ENCODE measurements at places on chromosomes 5 and 9.

DNA sequence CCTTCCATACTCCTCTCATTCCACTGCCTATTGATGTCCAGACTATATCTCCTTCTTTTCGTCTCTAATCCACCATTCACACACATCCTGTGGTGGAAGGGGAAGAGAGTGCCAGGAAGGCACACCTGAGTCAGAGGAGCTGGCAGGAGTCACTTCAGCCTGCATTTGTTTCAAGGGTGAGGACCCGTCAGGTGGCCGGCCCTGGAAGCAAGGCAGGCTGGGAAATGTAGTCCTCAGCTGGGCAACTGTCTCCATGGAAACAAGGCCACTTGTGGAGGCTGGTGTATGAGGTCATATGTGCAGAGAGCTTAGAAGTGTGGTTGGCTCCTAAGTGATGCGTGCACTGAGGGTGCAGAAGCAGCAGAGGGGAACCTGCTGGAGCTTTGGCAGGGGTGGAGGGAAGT lies 278.4 kb downstream of the NSG2 start:
- DNase-seq, result no peak

GRCh38 chr9:27560457-27560856 lies 12.8 kb downstream of the C9orf72 start:
- no peak for DNase-seq

DNA sequence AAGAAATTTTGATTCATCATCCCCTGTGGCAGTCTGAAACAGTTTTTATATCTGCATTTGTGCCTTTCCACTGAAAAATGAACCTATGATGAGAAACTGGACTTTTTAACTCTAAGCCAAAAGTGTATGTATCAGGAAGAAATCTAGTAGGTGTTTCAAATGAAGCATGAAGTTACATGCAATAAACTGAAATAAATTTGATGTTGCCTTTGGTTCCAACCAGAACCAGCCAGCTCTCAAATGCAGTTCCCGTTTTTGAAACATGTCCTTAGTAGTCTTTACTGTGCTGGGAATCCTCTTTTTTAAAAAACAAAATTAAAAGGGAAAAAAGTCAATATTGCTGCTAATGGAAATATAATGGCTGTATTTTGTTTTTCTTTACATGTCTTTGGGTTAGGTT lies 43.9 kb downstream of the HACD4 start:
- no peak for DNase-seq

- no peak for DNase-seq
These were observed 27.3 kb upstream of the ADAMTS6 start for GRCh38 chr5:65508978-65509377.

- no peak for DNase-seq
These were observed 7.7 kb downstream of the LPCAT1 start for GRCh38 chr5:1515921-1516571.

DNA sequence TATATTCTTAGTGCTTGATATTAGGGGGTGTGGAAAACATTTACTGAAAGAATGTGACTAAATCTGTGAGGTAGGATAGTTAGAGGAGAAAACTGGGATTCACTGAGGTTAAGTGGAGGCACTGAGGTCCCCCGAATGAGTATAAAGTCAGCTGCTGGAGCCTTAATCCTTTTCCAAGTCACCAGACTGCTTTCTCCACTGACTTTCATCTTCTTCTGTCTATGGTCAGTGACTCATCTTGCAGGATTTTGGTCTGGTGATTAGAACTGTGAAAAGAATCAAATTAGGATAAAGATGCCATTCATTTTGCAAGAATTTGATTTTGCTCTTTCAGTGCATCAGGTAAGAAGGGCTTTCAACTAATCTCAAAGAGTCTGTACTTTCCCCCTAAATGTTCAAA lies 89.3 kb upstream of the ALDH1A1 start:
- DNase-seq, result no peak

DNA sequence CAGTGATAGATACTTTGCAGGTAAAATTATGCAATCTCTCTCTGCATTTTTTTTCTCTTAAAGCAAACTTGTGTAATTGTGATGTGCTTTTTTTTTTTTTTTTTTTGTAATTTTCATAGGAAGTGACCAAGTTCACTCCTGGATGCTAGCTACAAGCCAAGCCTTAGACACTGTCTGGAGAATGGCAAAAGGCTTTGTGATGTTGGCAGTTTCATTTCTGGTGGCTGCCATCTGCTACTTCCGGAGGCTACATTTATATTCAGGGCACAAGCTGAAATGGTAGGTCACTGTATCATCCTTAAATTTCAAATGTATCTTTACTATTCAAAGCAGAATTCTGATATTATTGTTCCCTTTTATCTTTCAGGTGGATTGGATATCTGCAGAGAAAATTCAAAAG lies 19.3 kb downstream of the OTULINL start:
- DNase-seq, result no peak

DNA sequence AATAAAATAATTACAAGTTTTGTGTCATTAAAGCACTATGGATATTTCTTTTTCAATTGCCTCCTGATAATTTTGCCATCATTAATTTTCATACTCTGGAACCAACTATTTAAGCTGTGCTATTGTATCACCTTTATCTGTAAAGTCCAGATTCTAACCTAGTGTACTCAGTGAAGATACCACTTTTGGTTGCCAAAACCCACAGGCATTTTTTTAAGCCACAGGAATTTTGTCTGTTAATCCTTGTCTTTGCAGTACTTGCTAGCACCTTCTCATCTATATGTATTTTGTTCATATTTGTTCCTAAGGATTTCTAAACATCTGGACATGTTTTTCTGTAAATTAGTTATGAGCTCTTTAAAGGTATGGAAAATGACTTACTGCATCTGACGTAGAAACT lies 481.4 kb upstream of the DAB2 start:
- DNase-seq, result no peak

DNA sequence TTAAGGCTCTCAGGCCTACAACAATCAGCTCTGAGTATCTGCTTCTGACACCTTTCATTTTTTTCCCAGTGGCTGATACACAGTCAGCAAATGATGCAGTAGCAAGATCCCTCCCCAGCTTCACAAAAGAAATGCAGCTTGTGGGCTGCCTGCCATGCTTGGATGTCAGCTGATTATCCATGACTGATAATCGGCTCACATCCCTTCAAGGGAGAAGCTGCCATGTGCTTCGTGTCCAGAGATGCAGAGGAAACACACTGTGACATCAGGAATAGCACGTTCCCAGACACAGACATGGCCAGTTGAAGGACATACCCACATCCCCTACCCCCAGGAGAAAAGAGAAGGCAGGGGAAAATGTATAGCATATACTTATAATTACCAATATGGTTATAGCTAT lies 27.9 kb downstream of the TMEM215 start:
- DNase-seq, result no peak

- no peak for DNase-seq
These were observed 58.9 kb upstream of the RXRA start for GRCh38 chr9:134267305-134267880.

GRCh38 chr5:140351609-140352334 lies 5.4 kb upstream of the HBEGF start:
- no peak for DNase-seq

DNA sequence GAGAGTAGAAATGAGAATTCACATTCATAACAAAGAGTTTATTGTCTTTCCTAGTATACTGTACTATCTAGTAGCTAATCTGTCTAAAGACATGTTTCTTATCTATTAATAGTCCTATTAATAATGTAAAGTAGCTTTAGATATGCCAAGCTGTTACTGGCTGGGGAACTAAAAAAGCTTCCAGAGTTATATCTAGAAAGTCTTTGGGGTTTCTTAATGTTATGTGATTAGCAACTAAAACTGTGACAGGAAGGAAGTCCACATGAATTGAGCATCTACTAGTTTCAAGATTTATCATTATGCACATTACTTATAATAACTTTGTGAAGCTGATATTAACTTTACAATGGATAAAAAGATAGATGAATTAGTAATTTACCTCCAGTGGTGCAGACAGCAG lies 122.7 kb upstream of the CDKN2B start:
- DNase-seq, result no peak

DNA sequence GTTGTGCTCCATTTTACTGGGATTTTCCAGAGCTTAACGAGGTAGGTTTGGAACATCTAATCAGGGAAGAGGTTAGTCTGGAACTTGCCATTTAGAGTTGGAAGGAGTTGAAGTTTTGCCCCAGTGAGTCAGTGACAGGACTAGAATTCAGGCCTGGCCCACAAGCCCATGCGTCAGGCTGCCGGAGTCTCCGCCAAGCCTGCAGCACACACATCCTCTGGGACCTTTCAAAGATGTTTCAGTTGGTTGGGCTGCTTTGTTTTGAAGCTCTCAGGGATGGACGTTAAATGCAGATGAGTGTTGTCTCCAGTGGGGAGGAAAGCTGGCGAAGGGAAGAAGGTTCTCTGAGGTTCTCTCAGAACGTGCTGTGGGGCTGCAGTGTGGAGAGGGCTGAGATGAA lies 147.0 kb downstream of the PSAT1 start:
- DNase-seq, result no peak

DNA sequence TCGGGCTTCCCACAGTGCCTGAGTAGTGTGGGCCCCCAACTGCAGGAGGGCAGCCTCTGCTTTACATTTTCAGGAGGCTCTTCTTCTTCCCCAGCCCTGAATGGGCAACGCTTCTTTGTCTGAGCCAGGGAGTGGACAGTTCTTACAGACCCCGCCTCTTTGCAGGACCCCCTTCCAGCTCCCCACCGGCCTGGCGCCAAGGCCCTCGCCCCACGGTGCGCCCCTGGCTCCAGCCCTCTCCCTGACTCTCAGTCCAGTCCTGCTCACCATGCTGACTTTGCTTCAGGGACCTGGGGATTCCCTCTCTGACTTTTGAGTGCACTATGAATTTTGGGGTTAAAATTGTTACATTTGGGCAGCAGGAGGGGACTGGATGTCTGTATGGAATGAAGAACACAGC lies 123.8 kb downstream of the HSD17B3 start:
- no peak for DNase-seq
